Endothelial cell of umbilical vein (primary cell): ENCODE measurements at places on chromosomes 2 and 18. TPM values are rescaled to one million over a fixed set of nuclear protein-coding genes. Genes with fewer than 3 reads are reported as not detected.

The RAX gene
- not detected in 2 replicates for total RNA-seq

The UGT1A4 gene
- total RNA-seq, result not detected in 2 replicates

The RASGRP3 gene
- total RNA-seq, result 39.6 and 42.1 TPM in 2 replicates

The ANKRD62 gene
- total RNA-seq, result not detected in 2 replicates

The CD226 gene
- total RNA-seq, result 0.20 and 0.25 TPM in 2 replicates

The ASTL gene
- not detected in 2 replicates for total RNA-seq
